ENCODE measurements at places on chromosomes 6 and 20.

DNA sequence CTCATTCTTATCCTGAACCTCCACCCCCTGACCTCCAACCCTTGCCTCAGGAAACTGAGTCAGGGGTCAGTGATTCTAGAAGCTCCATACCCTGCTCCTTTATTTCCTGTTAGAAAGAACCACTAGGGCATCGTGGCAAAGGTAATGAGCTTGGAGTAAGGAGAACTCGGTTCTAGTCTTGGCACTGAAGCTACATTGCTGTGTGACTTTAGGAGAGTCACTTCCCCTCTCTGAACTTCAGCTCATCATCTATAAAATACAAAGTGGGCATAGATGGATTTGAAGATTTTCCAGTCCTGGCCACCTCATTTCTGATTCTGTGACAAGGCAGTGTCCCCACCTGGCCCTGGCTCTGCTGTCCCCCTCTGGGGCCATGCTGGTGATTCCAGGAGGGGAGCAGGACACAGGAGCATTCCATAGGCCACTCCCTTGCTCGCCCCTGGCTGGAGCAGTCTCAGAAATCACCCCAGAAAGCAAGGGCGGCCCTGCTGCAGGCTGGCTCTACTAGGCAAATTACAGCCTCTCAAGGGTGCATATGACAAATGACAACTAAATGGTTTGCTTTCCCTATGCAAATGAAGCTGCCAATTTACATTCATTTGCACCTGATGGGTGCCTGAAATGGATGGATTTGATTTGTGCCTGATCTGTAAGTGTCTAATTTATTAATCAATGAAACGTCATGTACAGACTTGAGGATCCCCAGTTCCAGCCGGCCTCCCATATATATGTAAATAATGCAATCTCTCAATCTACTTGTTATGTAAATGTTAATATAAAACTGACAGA, 62.2 kb downstream of the LRFN2 start:
- no peak for DNase-seq

DNA sequence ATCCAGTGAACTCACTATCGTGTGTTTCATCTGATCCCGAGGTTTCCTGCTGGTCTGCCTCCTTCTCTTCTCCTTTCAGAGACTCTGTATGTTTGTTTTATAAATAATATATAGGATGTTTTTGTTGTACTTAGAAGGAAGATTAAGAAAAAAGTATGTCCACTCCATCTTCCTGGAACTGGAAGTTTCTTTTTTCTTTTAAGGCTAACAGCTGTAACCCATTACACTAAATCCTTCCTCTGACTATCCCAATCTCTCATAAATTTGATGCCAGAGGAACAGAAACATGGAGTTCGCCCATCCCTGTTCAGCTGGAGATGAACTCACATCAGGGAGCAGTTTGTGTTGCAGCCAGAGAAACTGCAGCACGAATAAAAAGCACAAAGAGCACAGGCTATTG, 20.7 kb downstream of the RIPK1 start:
- DNase-seq = no peak

DNA sequence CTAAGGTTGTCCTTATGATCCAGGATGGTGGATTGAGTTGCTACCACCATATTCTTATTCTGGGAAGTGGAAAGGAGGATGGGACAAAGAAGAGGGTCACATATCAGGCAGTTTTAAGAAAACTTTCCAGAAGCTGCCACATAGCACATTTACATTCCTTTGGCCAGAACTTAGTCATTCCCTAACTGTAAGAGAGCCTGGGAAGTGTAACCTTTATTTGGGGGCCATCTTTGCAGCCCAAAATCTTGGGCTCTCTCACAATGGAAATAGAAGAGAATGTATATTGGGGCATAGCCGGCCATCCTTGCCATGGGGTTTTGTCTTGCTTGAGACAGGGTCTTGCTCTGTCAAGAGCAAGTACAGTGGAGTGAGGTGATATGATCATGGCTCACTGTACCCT, 8.4 kb downstream of the ZNF341 start:
- DNase-seq = no peak

GRCh38 chr6:35496036-35496840, 641 bp downstream of the TEAD3 start:
- DNase-seq = no peak

DNA sequence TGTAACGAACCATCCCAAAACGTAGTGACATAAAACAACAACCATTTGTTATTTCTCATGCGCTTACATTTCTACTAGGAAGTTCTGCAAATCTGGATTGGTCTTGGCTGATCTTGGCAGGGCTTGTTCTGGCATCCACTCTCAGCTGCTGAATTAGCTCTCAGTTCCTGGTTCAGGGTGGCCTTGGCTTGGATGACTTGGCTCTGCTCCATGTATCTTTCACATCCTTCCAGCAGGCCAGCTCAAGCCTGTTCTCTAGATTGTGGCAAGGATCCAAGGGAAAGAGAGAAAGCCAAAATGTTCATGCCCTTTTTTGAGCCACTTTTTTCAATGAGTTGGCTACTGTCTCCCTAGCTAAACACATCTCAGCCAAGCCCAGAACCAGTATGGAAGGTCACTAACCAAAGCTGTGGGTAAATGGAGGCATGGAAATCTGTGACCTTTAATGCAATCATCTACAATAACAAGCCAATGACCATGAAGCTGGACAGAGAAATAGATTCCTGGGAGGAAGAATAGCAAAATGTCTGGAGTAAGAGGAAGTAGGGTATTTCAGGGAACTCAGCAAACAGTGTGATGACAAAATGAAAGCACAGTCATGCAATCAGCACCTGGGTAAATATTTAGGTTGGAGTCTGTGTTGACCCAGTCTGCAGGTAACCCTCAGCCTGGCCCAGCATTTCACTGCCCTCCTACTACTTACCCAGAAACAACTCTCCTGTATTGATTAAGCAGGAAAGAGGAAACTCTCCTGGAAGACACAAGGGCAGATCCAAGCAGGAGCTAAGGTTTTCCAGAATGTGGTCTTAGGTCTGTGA, 32.7 kb upstream of the SNAP25 start:
- DNase-seq = no peak

DNA sequence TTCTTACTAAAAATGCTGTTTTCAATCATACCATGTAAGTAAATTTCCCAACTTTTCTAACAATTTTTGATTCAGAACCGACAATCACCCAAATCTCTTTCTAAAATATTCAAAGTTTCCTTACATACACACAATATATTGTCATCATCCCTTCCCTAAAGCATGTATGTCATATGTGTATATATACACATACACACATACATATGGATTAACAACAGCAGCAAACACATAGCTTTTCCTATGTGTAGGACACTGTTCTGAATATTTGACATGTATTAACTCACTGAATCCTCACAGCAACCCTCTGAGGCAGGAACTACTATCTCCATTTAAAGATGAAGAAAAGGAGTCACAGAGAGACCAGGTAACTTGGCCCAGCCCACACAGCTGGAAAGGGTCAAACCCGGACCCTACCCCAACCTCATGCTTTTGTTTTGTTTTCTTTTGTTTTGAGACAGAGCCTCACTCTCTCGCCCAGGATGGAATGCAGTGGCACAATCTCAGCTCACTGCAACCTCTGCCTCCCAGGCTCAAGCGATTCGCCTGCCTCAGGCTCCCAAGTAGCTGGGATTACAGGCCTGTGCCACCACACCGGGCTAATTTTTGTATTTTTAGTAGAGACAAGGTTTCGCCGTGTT, 7.2 kb downstream of the FYN start:
- DNase-seq = no peak

GRCh38 chr6:87944541-87944954, 103.1 kb upstream of the SPACA1 start:
- DNase-seq = no peak

DNA sequence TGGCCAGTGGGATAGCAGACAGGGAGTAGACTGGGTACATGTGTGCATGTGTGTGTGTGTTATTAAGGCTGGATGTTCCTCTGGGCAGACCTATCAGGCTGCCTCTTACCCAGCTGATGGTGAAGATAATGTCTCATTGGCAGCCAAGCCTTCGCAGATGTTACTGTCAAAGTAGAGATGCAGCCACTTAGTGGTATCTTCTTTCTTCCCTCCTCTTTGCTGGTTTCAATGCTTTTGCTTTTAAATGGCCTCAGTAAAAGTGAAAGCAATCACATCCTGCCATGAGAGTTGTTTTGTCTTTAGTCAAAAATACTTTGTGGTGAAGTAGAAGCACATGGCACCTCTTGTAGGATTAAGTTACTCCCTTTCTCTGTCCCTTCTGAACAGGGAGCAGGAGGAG, 57.5 kb downstream of the SNRNP48 start:
- DNase-seq = no peak

Data from germinal center (tissue), 1 donor.